ENCODE measurements at places on chromosomes 1 and 21.

- DNase-seq = no peak
Observed at GRCh38 chr1:29117381-29117780, 6.3 kb downstream of the TMEM200B start.

DNA sequence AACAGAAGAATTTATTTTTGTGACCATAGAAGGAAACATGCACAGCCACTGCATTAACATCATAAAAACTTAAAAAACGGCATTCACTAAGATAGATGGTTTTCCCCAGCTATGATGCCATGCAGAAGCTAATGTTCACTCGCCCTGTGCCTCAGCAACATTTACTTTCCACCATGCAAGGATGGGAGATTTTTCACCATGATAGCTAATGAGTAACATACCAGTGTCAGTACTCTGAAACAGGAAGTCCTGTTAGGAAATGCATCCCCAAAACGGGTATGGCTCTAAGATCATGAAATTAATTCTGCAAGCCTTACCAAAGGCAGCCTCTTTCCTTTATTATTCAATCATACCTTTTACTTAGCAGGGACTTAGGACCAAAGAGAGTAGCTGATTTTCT lies 17.5 kb upstream of the VAMP3 start:
- no peak for DNase-seq

GRCh38 chr1:183841550-183841949 lies 36.6 kb downstream of the RGL1 start:
- DNase-seq = peak; percentile 28

DNA sequence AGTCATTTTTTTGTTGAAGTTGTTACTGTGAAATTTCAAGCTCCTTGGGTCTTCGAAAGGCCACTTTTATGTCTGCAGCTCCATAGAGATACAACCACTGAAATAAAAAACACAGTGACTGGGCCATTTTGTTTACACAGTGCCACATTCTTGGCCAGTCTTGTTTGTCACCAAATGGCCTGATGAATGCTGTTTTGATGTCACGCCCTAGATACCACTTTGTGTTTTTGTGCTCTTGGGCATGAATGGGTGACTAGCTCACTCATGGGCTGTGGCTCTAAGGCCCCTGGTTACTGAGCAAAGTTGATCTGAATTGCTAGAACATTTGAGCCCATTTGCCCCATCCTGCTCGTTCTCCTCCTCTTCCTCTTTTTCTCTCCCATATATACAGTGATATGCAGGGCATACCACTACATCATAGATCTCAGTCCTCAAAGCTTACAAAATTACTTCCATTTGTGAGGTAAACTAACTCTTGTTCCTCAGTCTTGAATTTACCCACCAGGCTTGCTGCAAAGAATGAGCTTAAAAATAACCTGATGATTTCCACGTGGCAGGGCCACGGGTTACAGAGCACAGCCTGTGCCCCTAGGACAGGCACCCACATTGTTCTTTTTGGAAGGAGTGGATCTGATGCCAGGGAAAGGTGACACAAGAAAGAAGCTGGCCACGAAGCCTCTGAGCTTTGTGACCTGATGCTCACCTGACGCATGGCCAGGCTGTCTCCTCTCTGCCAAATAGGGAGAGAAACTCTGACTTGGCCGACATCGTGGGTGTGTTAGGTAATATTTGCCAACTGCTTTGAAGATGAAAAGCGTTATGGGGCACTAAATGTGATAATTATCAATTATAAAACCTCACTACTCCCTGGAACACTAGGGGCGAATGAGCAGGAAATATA lies 92.4 kb downstream of the RUNX1 start:
- DNase-seq = no peak

GRCh38 chr1:20847611-20848080 lies 60.5 kb upstream of the HP1BP3 start:
- peak; percentile 18 for DNase-seq

Measured in fibroblast of gingiva (primary cell).